ENCODE measurements at places on chromosomes 3 and 15.

GRCh38 chr3:67000009-67000408 lies 1.9 kb downstream of the KBTBD8 start:
- DNase-seq: no peak

- DNase-seq: no peak
These were observed 260.0 kb upstream of the THBS1 start for GRCh38 chr15:39320886-39321285.

- no peak for DNase-seq
These were observed 24.2 kb downstream of the STARD5 start for GRCh38 chr15:81299630-81300273.

- DNase-seq: peak; percentile 20
These were observed 7.9 kb downstream of the P4HTM start for GRCh38 chr3:48997714-48998637.

DNA sequence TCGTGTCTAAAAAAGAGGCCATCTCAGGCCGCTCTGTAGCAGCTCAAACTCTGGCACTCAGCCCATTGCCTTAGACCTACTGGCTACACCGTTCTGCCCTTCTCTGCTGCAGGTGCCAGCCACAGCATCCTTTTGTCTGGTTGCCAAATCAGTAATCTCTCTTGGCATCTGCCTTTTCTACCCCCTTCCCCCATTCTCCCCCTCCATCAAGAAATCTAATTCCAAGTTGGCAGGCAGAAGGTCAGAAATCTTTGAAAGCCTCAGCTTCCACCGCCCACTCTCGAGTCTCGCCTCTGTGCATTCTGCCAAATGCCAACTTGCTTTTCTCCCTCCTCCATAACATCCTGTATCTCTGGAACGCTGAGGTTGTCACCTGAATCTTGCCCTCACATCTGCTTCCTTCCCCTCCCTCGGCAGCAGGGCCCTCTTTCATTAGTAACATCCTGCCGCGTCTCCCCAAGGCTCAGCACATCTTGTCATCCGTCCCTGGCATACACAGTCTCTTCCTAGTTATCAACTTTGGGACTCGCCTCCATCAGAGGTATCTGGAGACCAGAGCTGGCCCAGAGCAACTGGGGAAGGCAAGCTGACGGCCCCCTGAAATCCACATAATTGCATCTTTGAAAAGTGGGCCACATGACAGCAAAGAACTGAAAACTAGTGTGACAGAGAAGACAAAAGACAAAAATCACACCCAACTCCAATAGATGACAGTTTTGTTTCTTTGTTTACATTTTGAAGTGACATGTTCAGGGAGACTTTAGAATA lies 312.0 kb upstream of the CCDC54 start:
- DNase-seq: no peak

GRCh38 chr3:46129588-46130272 lies 78.4 kb downstream of the CCR1 start:
- no peak for DNase-seq

DNA sequence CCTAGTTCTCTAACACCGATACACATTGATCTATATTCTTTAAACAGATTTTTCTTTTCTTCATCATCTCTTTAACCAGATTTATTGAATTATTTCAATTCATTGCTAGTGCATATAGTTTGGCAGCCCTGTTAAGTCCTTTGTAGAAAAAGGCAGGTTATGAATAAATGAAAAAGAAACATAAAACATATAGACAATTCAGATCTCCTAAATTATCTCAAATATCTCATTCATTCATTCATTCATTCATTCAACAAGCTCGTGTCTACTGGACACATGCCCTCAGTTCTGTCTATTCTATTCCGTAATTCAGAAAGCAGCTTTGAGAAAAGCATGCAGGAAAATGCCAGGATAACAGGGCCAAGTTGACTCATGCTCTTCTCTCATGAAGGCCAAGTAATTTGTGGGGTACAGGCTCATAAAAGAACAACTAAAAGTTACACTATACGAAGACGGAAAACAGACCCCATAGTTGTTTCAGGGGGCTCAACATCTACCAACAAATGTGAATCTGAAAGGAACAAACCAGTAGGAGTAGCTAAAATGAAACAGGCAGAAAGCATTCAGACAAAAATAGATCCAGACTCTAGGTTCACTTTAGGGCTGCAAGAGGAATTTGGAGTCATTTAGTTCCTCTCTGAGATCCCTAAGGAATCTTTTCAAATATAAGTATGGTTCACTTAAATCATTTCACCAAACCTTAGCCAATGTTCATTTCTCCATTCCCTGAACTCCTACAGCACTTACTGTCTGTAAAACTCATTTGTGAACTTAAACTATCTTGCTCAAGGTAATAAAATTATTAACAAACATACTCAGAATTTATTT lies 7.5 kb downstream of the ZNF148 start:
- no peak for DNase-seq

GRCh38 chr15:28919201-28919635 lies 33.4 kb downstream of the APBA2 start:
- DNase-seq: no peak

DNA sequence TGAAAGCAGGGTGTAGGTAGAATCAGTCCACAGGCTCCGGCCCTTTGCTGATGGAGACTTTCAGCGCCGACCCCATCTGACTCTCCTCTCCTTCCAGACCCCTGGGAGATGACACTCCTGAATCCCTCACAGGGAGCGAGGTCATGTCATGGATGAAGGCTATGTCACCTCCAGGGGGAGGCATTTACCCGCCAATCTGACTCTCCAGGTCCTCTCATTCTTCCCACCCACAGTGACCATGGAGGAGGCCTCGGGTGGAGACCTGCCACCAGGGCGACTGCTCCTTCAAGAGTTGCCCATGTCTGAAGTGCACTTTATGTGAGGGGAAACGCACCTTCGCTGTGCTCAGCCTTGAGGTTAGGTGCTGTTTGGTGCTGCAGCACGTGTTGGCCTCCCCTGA lies 112.7 kb downstream of the KLF13 start:
- DNase-seq: no peak

GRCh38 chr3:117144853-117145252 lies 435.3 kb downstream of the TUSC7 start:
- DNase-seq: no peak

- no peak for DNase-seq
These were observed 29.0 kb downstream of the AQP9 start for GRCh38 chr15:58167095-58167691.

DNA sequence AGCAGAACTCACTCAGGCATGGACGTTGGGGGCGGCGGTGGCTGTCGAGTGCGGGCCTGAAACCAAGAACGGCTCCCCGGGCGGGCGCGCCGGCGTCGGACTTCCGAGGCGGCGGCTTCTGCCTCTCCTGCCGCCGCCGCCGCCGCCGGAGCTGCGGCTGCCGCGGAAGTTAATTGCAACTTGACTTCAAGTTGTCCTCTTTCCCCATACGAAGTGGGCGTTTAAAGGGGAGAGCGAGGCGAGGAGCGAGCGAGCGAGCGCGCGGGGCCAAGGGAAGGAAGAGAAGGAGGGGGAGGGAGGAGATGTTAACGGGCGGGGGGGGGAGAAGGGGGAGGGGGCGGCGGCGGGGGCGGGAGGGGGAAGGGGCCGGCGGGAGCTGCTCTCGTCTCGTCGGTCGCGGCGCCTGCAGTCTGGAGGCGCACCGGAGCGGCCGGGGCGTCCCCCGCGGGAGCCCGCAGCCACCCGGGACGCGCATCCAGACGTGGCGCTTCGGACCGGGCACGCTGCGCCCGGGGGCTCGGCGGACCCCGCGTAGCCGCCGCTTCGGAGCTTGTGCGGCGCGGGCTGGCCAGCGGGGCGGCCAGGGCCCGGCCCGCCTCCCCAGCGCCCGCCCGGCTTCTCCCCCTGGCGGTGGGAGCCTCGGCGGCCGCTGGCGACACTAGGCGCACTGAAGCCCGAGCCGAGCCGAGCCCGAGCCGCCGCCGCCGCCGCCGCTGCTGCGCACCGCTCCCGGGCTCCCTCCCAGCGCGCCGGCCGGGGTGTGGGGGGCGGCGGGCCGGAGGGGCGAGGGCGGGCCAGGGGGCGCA lies 19.7 kb upstream of the SATB1 start:
- DNase-seq: peak; percentile 58

All from caudate nucleus (tissue), 63 donors.